HS-5 (cell line): ENCODE measurements at places on chromosomes 5 and 9.

- no peak for DNase-seq
These were observed 108.2 kb upstream of the SPATA31D4 start for GRCh38 chr9:81819859-81820546.

DNA sequence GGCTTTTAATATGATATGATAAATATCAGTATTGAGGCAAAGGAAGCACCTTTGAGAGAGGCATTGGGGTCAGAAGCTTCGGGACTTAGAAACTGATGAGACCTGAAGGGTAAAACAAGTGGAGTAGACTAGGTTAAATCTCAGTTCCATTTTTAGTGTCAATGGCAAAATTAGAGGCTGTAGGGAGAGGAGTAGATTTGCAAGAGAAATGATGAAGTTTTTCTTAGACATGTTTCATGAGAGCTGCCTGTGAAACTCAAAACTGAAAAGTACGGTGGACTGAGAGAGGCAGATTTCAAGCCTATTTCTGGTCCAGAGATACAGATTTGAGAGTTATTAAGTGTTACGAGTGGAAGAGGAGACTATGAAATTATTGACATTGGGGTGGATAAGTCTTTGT is 278.5 kb downstream of the TAF11L14 start:
- DNase-seq = no peak

DNA sequence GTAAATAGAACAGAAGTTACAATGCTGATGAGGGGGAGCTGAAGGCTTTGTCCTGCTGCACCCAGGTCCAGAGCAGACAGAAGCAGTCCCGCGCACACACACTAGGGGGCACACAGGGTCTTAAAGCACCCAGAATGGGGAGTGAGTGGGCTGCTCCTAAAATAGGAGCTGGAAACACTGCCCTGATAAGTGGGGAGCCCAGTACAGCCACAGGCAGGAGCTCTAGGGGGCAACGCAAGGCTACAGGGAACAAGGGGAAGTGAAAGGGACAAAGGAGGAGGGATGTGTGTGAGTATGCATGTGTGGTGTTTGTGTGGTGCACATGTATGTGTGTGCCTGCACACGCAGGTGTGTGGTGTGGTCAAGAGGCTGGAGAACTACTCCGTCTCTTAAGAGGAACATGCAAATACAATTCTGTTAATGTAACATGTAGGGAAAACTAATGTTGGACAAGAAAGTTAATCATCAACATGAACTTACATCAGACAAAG is 191.5 kb downstream of the ROR2 start:
- no peak for DNase-seq

DNA sequence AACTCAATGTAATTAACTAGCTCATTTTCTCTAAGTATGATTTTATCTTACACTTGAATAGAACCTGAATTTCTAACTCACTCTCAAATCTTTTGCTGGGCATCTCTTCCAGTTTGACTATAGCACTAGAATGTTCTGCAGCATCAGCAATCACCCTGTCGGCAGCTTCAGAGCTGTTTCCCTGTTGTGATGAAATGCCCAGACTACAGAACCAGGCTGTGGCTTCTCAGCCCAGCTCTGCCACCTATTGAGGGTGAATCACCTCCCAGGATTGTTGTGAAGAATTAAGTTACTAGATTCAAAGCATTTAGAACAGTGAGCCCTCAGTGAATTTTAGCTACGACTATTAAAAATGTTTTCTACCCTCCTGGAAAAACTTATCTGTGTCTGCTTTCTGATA is 90.4 kb upstream of the ANKRD55 start:
- DNase-seq = peak; percentile 31

- DNase-seq = no peak
These were observed 39.3 kb downstream of the UBE2D2 start for GRCh38 chr5:139600336-139600949.

DNA sequence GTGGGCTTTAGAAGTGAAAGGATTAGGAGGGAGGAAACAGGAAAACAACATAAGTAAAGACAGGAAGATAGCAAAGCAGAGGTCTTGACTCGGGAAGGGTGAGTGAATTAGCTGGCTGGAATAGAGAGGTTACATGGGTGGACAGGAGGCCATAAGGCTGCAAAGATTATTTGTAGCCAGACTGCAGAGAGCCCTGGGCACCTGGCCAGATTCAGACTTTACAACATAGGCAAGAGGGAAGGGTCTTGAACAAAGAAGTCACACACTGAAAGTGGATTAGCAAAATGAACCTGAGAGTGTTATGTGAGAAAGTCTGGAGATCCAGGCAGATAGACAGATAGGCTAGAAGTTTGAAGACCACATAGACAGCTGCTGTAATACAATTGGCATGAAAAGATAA is 29.7 kb upstream of the CER1 start:
- DNase-seq = no peak

DNA sequence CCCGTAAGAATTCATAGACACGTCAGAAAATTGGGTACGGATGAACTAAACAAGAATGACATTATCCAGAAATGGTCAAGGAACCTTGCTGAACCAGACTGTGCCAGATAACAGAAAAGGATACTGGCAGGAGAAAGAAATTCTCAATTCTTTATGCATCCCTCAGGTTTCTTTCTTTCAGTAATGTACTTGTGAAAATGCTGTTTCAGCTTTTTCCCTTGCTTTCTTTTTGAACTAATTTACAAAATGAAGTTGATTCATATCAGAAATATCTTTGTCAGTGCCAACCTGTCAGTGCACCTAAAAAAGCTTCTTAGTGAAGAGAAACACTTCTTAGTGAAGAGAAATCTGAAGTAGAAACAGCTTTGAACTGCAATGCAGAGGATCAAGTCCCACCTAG is 643.6 kb upstream of the RORB start:
- DNase-seq = no peak

DNA sequence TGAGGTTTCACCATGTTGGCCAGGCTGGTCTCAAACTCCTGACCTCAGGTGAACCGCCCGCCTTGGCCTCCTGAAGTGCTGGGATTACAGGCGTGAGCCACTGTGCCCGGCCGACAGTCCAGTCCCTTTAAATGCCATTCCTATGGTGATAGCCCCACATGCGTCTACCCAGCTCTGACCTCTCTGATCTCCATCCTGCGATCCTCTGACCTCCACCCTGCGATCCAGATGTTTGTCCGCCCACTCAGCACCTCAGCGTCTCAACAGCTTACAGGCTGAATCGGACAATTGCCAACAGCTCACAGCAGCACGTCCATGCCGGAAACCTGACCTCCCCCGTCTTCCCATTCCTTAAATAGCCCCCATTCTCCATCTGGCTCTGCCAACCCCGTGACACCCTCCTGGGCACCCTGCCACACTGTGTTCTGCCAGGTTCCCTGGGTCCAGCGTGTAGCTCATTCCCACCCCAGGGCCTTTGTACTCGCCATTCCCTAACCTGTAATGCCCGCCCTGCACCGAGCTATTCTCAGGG is 44.0 kb upstream of the RNU6ATAC start:
- no peak for DNase-seq

DNA sequence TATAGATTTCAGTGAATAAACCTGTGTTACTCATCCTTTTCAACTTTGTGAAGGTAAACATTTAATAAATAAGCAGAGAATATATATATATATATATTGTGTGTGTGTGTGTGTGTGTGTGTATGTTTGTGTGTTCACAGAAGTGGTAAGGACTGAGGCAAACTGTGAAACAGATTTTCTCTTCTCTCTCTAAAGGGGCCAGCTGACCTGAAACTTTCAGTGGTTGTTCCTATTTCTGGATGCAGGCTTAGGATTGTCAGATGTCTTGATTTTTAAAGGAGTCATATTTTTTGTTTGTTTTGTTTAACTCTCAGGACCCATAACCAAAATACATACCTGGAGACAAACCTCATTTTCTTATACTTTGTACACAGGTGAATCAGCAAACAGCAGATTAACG is 714.9 kb upstream of the MEF2C start:
- no peak for DNase-seq

- no peak for DNase-seq
These were observed 1985.7 kb upstream of the CDH9 start for GRCh38 chr5:29024052-29024451.

DNA sequence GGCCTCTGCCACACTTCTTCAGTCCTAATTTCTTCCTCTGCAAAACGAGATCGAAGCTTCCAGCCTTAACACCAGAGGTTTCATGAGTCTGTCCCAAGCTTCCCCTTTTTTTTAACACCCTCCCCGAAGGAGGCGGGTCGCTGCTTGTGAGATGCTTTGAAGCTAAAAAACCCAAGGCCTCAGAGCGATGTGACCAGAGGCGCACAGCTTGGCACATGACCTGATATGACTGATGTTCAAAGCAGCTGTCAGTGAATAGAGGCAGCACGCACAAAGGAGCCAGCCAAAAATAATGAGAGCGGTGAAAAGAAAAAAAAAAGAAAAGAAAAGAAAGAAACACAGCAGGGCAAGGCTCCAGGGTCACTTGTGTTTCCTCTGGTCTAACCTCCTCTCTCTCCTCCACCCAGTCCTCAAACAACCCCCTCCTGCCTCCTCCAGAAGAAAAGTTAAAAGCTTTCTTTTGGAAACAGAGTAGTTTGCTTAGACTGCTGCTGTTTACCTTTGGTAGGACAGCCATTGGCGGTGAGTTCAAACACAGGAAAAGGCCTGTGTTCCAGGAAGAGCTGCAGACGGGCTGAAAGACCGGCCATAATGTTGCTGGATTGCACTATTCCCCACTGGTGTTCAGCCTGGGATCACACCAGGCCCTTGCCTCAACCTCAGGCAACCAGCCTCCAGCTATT is 10.9 kb upstream of the ZNF366 start:
- no peak for DNase-seq

DNA sequence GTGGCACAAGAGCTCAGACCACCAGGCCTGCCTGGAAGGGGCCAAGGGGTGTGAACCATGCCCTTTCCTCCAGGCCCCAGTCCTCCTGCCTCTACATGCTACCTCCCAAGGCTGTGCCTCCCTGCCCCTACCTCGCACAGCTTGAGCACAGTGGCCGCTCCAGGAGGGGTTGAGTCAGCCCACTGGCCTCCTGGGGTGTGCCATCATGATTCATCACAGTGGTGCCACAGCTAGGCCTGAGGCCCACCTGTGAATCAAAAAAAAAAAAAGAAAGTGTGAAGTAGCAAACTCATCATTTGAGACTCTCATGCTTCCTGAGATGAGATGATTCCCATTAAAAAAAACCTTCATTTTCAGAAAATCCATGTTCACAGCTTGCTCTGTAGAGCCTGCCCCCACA is 240.5 kb downstream of the HSPA4 start:
- no peak for DNase-seq

GRCh38 chr5:161851691-161852299 is 3.9 kb downstream of the GABRA1 start:
- DNase-seq = no peak

GRCh38 chr9:20561531-20561930 is 60.8 kb downstream of the MLLT3 start:
- no peak for DNase-seq

- peak; percentile 84 for DNase-seq
These were observed 41.0 kb upstream of the FBN2 start for GRCh38 chr5:128579093-128579492.

DNA sequence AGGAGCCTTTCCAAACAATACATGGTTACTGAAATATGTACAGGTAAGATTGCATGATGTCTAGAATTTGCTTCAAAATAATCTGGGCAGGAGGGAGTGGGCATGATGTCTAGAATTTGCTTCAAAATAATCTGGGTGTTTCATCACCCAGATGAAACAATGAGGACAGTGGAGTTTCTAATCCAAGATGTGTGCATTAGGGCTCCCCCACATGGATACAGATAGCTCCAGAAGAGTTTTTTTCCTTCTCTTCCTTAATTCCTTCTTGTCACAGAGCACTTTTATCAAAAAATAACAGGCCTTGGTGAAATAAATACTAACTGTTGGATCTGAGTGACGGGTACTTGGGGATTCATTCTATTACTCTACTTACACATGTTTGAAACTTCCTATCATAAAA is 14.9 kb downstream of the ATOX1 start:
- DNase-seq = no peak

DNA sequence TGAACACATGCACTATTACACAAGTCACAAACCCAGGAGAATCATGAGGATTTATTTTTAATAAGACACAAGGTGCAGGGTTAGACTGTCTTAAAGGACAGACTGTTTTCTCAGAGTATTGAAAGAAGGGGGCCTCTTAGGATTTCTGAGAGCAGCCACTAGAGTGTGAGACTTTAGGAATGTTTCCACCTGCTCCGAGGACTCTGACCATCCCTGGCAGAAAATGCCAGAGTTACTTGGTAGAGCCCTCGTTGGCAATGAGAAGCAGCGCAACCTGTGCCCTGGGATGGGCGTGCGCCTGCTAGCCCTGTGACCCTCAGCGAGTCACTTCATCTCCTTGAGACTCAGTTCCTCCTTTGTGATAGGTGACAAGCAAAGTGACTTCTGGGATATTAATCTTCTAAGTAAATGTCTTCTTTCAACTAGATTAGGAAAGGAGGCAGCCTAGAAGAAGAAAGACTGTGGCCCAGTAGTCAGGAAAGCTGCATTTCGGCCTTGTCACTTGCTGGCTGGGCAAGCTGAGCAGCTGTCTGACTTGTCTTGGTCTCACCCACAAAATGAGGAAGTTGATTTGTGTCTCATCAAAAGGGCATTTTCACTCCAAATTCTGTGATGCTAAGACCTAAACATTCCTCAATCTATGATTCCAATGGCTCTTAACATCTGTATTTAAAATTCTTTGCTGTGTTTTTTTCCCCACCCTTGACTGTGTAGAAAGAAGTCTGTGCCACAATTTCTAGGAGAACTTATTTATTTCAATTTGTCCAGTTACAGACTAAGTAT is 60.5 kb downstream of the PTCD2 start:
- no peak for DNase-seq
